ENCODE measurements at places on chromosomes 5 and 9. TPM values are rescaled to one million over a fixed set of nuclear protein-coding genes. Genes with fewer than 3 reads are reported as not detected.

PCDHB4 gene
- 0.04 TPM for polyA plus RNA-seq

PCSK5 gene
- 1.6 TPM for polyA plus RNA-seq

TRIM7 gene
- 1.1 TPM for polyA plus RNA-seq

GRCh38 chr9:130128251-130128650, 44.0 kb upstream of the NCS1 start:
- DNase-seq, result no peak

GRCh38 chr5:176578391-176578808, 29.3 kb downstream of the CDHR2 start:
- no peak for DNase-seq

DNA sequence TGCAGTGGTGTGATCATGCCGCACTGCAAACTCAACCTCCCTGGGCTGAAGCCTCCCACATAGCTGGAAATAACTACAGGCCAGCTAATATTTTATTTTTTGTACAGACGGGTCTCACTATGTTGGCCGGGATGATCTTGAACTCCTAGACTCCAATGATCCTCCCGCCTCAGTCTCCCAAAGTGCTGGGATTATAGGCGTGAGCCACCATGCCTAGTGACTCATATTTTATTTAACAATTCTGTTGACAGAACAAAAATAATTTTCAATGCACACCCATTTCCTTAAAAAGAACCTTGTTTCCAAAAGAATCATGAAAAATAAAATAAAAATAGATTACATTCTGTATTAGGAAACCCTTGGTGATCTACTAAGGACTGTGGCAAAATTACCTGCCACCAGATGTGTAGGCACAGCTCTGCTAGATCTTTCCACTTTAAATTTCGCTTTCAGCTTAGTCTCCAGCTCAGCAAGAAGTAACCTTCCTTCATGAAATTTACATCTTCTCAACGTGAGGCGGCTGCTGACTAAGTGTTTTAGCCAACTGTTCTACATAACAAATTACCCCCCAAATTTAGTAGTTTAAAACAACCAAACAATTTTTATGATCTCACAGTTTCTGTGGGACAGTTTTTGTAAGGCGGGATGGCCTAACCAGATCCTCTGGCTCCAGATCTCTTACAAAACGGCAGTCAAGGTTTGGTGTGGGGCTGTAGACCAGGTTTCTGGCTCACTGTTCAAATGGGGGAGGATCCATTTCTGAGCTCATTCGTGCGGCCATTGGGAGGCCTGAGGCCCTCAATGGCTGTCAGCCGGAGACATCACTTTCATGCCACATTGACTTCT, 32.6 kb upstream of the GOLPH3 start:
- no peak for DNase-seq

GRCh38 chr5:44332285-44332971, 56.8 kb downstream of the FGF10 start:
- DNase-seq, result peak; percentile 21

GRCh38 chr9:130225586-130225985, 40.0 kb upstream of the HMCN2 start:
- DNase-seq, result no peak

GRCh38 chr5:137146402-137146890, 352.7 kb downstream of the SPOCK1 start:
- peak; percentile 70 for DNase-seq

GRCh38 chr9:134136996-134137299, 1.1 kb downstream of the WDR5 start:
- DNase-seq, result no peak

Measured in AG04450 (cell line).